ENCODE measurements at places on chromosomes 1 and 21.

GRCh38 chr21:33762803-33763581 lies 120.7 kb downstream of the ITSN1 start:
- DNase-seq: no peak

- DNase-seq: no peak
Measured at GRCh38 chr1:244230470-244230869, 179.4 kb downstream of the ZBTB18 start.

- no peak for DNase-seq
Measured at GRCh38 chr21:29958551-29958950, 18.8 kb upstream of the GRIK1 start.

DNA sequence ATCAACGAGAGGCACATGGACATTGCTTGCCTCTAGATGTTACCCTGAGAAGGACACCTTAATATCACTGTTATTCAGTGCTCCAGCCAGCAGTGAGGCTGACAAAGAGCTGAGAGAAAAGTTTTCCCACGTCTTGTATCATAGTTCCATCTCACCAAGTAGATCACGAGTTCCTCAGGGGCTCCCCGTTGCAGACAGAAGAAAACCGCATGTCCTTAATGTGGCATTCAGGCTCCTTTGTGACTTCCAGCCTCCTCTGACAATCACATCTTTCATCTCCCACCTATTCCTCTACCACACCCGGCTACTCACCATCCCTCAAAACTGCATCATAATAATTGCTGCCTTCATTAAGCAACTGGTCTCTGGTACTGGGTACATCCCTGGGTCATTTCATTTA lies 75.3 kb downstream of the DMRTA2 start:
- DNase-seq: no peak

DNA sequence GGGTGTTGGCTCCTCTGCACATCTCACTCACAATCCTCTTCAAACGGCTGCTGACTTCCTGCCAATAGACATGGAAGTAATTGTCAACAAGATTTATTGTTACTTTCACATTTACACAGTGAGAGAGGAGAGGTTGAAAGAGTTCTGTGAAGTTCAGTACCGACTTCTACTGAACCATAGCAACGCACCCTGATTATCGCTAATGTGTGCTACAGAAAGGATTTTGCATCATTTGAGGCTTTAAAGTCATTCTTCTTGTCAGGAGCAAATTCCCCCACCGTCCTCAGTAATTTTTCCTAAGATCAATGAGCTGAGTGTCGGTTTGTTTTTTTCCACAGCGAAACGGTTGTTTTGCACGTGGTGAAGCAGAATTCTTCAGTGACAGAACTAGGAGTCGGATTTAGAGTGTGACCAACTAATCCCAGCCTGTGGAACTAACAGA lies 361.0 kb downstream of the ADGRL2 start:
- DNase-seq: no peak

- DNase-seq: no peak
Measured at GRCh38 chr1:218447010-218447689, 102.0 kb downstream of the TGFB2 start.

- no peak for DNase-seq
Measured at GRCh38 chr1:9351654-9352271, 59.1 kb downstream of the SPSB1 start.

- DNase-seq: no peak
Measured at GRCh38 chr1:214216779-214217178, 64.2 kb upstream of the SMYD2 start.

- no peak for DNase-seq
Measured at GRCh38 chr1:212503714-212504113, 71.0 kb downstream of the NENF start.

- DNase-seq: no peak
Measured at GRCh38 chr1:207047505-207047904, 3.5 kb downstream of the YOD1 start.

DNA sequence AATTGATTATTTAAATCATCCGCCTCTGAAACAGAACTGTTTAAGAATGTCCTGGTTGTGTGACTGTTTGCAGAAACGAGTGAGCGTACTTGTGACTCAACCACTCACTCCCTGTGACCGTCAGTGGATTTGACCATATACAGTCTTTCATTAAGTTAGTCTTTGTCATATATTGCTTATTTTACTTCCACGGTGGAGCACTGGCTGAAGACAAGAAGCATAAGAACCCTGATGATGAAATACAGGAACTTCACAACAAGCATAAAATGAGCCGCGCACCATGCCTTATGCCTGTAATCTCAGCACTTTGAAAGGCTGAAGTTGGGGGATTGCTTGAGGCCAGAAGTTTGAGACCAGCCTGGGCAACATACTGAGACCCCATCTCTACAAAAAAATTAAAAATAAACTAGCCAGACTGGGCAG lies 194.0 kb downstream of the TOMM20 start:
- DNase-seq: peak; percentile 47

DNA sequence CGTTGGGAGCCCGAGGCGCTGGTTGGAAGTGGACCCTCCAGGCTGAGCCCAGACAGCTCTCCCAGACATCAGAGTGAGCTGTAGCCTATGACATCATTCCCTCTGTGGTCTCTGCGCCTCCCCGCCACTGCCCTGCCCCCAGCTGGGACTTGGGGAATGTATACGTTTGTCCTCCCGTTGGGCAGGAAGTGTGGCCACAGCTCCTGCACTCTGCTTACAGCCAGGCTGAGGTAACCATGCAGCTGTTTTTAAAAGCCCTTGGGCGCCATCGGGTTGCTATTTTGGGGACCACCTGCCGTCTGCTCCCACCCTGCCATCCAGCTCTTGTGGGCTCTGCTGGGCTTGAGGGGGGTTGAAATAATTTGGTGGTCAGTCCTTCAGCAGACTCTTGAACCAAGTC lies 7.8 kb downstream of the VASH2 start:
- no peak for DNase-seq

GRCh38 chr1:91406773-91407389 lies 2.2 kb upstream of the HFM1 start:
- DNase-seq: no peak

- DNase-seq: no peak
Measured at GRCh38 chr1:99851850-99852454, 1.8 kb downstream of the AGL start.

DNA sequence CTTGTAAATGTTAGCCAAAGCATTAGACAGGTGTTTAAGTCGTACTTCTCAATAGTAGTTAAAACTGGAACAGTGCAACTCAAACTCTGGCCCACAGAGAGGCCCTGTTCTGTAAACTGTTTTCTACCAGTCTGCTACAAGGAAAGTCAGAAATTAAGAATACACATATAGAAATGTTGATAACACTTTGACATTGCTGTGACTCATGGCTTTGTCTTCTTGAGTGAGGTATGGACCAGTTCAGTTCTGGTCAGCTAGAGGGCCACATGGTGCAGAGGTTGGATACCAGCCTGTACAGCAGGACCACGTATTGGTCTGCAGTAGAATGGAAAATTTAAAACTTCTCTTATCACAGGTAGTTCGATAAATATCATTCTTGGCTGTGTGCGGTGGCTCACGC lies 22.3 kb downstream of the ZBTB8B start:
- DNase-seq: no peak

- no peak for DNase-seq
Measured at GRCh38 chr1:20398744-20399143, 87.3 kb downstream of the CAMK2N1 start.

DNA sequence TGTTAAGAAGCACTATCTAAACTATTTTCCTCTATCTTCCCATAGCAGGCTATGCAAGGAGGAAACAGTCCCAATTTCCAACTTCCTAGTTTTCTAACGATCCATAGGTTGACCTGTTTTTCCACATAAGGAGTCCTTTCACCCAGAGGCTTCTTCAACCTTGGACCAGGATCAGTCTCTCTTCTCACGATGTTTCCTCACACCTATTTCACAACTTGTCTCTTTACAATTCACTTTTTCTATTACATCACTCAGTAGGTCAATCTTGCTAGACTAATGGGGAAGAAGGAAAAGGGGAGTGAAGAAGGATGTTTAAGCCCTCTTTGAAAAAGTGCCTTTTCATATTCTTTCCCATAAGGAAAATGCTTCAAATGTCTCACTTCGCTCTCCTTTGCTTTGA lies 15.9 kb downstream of the PALMD start:
- DNase-seq: no peak

GRCh38 chr1:174433451-174433850 lies 14.3 kb upstream of the GPR52 start:
- DNase-seq: no peak

DNA sequence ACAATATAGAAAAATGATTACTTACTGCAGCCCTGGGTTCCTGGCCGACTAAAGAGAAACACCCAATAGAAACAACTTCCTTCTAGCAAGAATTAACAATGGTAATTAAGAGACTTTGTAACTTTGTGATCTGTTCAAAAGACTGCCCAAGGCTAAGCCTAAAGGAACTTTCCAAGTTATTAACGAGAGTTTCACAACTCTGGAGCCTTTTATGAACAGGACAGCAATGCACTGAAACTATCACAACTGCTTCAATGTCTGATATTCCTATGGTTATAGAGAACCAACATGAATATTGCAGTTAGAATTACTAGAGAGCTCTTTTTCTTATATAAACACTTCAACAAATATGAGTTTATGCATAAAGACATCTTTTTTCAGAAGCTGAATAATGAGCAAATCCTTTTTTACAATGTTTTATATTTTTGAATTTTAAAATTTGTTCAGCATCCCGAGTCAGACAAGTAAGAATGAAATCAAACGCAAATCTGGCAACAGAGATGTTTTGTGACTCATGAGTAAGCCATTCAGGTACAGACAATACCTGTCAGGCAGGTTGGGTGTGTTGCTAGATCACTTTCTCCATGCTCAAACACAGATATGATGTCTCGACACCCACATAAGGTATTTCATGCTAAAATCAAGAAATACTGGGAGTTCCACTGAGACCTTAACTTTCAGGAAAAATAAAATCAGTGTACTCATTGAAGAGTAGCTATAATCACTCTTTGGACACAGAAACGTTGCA lies 22.2 kb upstream of the KCNJ15 start:
- no peak for DNase-seq

GRCh38 chr1:161127649-161128048 lies 4.8 kb downstream of the DEDD start:
- DNase-seq: no peak

GRCh38 chr21:35529171-35529863 lies 480.2 kb upstream of the RUNX1 start:
- no peak for DNase-seq

DNA sequence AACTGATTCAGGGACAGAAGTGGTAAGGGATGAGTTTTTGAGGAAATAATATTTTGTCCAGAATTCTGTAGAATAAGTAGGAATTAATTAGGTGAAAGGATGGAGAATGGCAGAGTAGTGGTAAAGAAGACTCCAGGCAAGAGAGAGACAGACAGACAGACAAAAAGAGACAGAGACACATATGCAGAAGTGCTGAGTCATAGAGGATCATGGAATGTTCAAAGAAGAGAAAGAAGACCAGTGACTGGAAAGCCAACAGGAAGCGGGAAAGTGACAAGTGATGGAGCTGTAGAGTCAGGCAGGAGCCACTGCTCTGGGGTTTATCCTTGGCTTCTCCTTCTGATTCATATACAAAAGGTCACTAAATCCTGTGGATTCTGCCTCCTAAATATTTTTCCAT lies 85.9 kb downstream of the UROD start:
- no peak for DNase-seq

DNA sequence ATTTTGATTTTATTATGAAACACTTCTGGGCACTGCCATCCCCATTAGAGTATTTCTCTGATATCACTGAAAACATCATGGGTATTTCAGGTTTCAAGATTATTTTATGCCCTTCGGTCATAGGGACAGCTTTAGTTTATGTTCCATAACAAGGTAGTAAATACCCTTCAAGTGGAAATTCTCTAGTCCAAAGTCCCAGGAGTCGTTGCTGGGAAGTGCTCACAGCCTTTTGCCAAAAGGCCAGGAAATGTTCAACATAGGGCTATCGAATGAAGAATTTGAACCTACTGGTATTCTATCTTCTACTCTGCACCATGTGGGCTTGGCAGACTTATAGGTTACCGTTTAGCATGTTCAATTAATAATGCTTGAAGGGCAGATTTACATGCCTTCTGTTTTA lies 7.7 kb upstream of the MFSD2A start:
- DNase-seq: no peak

- no peak for DNase-seq
Measured at GRCh38 chr1:230907472-230908205, 39.3 kb upstream of the C1orf198 start.

GRCh38 chr1:64597113-64597512 lies 127.2 kb downstream of the CACHD1 start:
- DNase-seq: no peak

GRCh38 chr1:192238421-192238820 lies 78.4 kb upstream of the RGS21 start:
- DNase-seq: no peak

DNA sequence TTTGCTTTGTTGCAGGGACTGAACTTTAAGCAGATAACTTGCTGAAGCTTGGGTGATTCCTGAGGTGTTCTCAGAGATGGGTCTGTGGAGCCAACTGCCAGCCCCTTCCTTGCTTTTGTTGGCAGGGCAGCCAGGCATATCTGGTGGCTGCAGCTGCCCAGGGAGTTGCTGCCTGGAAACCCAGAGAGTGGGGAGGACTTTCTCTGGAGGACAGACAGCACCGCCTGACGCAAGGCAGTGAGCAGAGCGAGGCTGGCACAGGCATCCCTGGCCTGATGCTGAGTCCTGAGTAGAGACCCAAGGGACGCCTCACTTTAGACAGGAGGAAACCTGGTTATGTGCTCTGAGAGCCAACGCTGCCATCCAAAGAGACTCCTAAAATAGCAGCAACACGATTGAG lies 9.8 kb upstream of the OLFML2B start:
- DNase-seq: no peak

DNA sequence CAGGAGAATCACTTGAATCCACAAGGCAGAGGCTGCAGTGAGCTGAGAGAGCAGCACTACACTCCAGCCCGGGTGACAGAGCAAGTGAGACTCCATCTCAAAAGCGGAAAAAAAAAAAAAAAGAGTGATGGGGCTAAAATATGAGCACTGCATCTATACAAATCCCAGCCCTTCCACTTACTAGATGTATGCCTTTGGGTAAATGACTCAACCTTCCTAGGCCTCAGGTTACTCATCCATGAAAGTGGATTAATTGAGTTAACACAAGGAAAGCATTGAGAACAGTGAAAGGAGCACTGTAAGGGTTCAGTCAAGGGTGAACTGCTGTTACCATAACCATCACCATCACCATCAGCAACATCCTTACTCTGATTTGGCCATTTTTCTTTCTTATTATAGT lies 226.4 kb upstream of the C8B start:
- DNase-seq: no peak

DNA sequence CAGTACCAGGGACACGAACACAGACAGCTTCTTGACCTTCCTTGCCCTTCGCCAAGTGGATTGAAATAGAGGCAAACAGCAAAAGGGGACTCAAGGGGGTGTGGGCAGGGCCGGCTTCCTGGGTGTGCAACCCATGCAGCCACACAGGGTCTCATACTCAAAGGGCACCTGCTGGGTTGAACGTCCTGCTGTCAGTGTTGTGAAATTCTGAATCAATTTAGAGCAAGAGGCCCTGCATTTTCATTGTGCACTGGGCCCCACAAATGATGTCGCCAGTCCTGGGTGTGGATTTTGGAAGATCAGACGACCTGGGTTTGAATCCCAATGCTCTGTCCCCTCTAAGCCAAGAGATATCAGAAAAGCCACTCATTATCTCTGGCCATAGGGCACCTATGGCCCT lies 51.1 kb downstream of the CASZ1 start:
- no peak for DNase-seq

- DNase-seq: no peak
Measured at GRCh38 chr1:225917536-225917935, 6.5 kb downstream of the PYCR2 start.

All from suprapubic skin (tissue), 4 donors.